ENCODE measurements at places on chromosomes 5 and 9. TPM values are rescaled to one million over a fixed set of nuclear protein-coding genes. Genes with fewer than 3 reads are reported as not detected.

DNA sequence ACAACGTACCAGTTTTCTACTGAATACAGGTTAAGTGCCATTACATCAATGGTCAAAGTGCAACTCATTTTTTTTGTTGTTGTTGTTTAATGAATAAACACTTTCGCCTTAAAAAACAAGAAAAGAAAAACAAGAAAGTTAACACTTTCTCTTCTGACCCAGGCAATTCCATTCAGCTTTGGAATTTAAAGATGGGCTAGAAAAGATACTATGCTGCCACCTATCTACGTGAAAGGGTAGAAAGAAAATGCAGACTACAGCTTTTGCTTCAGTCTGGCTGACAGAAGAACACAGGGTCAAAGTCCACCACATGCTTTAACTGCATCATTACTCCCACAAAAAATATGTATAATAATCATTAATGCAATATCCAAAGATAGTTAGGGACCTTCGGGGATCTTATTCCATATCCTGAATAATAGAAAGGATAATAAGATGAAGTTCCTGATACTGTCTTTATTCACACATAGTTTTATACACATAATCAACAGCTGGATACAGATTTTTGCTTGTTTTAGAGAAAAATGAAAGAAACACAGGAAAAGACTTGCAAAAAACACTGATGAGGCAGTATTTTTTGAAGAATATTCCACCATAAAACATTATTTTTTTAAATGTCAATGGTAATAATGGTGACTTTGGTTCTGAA is 40.4 kb downstream of the ZDHHC21 start:
- no peaks in the 10 kb centered on the region for H3K36me3 ChIP-seq
- H3K4me1 ChIP-seq: no peaks in the 10 kb centered on the region
- ATAC-seq: no peak
- no peaks in the 10 kb centered on the region for H3K27me3 ChIP-seq
- no peak overlapping the region for H3K4me3 ChIP-seq

GRCh38 chr5:180467028-180467975 is 26.9 kb upstream of the CNOT6 start:
- H3K4me1 ChIP-seq: no peaks in the 10 kb centered on the region
- no peak for ATAC-seq

DNA sequence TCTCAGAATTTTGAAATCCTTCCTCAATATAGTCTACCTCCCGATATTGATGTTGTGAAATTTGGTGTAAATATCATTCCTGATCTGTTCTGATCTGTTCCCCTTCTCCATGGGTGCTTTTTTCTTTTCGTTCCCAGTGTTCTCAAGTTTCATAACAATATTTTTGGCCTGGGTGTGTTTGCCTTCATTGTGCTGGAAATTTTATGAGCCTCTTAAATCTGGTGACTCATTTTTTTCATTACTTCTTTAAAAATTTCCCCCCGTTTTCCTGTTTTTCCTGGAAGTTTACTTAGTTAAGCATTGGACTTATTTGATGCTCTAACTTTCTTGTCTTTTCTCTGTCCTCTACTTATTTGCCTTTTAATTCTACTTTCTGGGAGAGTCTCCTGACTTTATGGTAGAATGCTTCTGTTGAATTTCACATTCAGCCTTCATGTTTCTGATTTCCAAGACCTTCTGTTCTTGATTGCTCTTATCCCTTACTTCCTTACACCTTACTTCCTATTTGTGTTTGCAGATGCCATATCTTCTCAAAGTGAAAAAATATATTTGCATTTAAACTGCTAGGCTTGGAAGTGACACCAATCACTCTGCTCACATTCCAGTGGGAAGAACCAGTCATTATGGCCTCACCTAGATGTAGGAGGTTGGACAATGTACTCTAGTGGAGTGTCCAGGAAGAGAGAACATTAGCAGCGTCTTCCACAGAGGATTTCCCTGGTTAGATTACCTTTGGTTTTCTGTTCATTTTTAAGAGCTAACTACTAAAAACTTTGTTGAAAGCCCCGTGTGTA is 441.9 kb downstream of the ARHGEF28 start:
- H3K27ac ChIP-seq: no peak overlapping the region
- H3K27me3 ChIP-seq: no peaks in the 10 kb centered on the region
- no peak overlapping the region for H3K4me3 ChIP-seq
- no peak for ATAC-seq
- no peaks in the 10 kb centered on the region for H3K36me3 ChIP-seq

GRCh38 chr9:20496328-20496727 is 126.0 kb downstream of the MLLT3 start:
- no peak overlapping the region for H3K4me3 ChIP-seq
- no peak overlapping the region for H3K27ac ChIP-seq
- H3K27me3 ChIP-seq: no peaks in the 10 kb centered on the region
- ATAC-seq: no peak

CMYA5 gene
- total RNA-seq: 11.3 TPM

SLC45A2 gene
- total RNA-seq: not detected

MOB3B gene
- total RNA-seq: 11.1 TPM

GRCh38 chr5:79392776-79393175 is 121.2 kb downstream of the HOMER1 start:
- H3K27me3 ChIP-seq: no peaks in the 10 kb centered on the region
- no peak for ATAC-seq
- H3K27ac ChIP-seq: no peak overlapping the region
- peaks cover 15% of the 10 kb centered on the region for H3K36me3 ChIP-seq
- no peak overlapping the region for H3K4me3 ChIP-seq

DNA sequence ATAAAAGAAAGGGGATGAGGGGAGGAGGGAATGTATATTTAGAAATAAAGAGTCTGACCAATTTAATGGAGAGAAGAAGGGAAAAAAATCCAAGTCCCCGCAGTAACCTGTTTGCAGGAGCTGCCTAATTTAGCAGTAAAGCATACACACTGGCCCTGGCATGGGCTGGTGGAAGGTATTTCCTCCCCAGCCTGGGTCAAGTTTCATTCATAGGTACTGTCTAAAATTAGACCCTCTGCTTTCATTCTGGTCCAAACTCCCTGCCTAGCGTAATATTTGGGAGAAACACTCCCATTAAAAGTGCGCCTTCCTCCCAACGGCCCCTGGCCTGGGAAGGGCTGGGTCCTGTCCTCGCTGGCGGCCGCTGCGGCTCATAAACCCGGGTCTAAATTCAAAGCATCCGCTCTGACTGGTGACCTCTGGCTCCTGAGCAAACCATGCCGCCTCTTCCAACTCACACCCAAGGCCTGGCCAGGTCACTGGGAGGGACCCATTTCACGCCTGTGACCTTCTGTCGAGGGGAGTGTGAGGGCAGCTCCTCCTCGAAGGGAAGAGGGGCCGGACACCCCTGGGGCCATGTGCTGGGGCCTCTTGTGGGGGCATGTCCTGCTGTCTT is 123.2 kb downstream of the FGF18 start:
- no peaks in the 10 kb centered on the region for H3K4me1 ChIP-seq
- no peaks in the 10 kb centered on the region for H3K36me3 ChIP-seq
- no peak overlapping the region for H3K4me3 ChIP-seq
- no peak for ATAC-seq

GRCh38 chr5:90932052-90932699 is 373.6 kb downstream of the ADGRV1 start:
- H3K27me3 ChIP-seq: no peaks in the 10 kb centered on the region
- peaks cover 18% of the 10 kb centered on the region for H3K4me1 ChIP-seq
- no peaks in the 10 kb centered on the region for H3K36me3 ChIP-seq
- H3K27ac ChIP-seq: no peak overlapping the region
- H3K4me3 ChIP-seq: no peak overlapping the region
- peak; percentile 69 for ATAC-seq

GFI1B gene
- not detected for total RNA-seq

DNA sequence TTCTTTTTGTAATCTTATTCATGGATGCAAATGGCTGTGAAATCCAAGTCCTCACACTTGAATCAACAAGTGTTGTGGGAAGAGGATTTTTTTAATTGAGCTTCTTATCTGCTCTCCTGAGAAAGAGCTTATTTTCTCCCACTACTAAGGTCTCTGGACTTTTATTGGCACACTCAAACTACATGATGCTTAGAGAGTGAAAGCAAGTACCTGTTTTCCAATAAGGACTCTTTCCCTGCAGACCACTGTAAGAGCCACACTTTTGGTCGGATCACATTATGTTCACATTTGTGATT is 546.4 kb upstream of the ARRDC3 start:
- ATAC-seq: no peak
- no peaks in the 10 kb centered on the region for H3K36me3 ChIP-seq
- no peaks in the 10 kb centered on the region for H3K4me1 ChIP-seq
- no peaks in the 10 kb centered on the region for H3K27me3 ChIP-seq

DNA sequence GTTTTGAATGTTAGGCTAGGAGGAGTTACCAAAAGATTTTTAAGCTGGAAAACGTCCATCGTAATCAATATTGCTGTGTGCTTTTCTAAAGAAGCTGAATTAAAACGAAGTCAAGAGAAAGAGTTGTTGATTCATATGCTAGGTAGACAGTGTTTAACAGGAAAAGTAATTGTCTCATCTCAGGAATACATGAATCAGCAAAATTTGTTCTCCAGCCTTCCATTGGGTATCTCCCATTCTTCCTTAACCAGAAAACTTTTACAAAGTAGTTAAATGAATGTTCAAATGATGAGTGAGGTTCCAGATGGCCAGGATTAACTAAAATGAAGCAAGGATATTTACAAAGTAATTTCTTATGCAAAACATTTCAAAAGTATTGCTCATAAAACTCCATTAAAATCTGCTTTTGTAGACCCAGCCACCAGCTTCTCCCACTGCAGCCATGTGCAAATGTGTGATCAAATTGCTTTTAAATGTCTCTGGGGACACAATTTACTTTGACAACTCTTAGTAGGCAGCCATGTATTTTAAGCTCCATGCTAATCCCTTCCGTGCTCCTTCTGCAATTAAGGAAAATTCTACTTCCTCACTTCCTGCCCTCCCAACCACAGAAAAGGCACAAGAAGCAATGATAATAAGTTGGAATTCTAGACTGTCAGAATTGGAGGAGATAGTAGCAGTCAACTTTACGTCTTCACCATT is 121.2 kb downstream of the HTR4 start:
- peaks cover 4% of the 10 kb centered on the region for H3K27me3 ChIP-seq
- no peak for ATAC-seq
- no peak overlapping the region for H3K4me3 ChIP-seq
- H3K36me3 ChIP-seq: no peaks in the 10 kb centered on the region
- no peaks in the 10 kb centered on the region for H3K4me1 ChIP-seq
- H3K27ac ChIP-seq: no peak overlapping the region

DNA sequence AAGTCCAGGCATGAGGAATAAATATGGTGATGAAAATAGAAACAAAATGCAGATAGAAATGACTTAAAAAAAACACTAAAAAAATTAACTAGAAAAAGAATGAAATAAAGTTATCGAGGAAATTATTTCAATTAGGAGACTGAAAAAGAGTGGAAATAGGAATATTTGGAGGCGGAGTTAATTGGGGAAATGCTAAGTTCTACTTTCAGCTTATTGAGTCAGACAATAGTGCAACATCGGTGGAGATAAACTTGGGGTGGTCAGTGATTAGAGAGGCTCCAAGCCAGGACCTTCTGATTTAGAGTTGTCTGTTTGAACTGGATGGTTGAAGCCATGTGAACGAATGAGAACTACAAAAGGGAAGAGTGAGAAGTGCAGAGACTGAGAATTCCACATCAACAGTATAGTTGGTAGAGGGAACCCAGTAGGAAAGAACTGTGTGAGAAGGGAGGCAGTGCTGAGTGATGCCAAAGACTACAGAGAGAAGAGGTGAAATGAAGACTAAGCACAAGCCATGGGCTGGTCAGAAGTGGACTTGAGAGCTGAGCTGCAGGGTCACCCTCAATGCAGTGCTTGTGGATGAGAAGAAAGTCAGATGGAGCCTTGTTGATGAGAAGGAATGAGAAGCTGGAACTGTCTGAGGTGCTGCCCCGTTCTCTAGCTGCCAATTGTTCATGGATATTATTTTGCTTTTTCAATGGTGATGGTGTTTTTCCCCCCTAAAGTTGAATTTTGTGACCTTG is 160.7 kb downstream of the ICE1 start:
- ATAC-seq: no peak
- H3K4me3 ChIP-seq: no peak overlapping the region
- peaks cover 50% of the 10 kb centered on the region for H3K4me1 ChIP-seq
- H3K27ac ChIP-seq: no peak overlapping the region
- no peaks in the 10 kb centered on the region for H3K27me3 ChIP-seq
- H3K36me3 ChIP-seq: no peaks in the 10 kb centered on the region

CDX1 gene
- total RNA-seq: not detected

IFNA2 gene
- not detected for total RNA-seq

- H3K4me3 ChIP-seq: no peak overlapping the region
- no peaks in the 10 kb centered on the region for H3K36me3 ChIP-seq
- ATAC-seq: no peak
- peaks cover 5% of the 10 kb centered on the region for H3K4me1 ChIP-seq
These were observed 157.6 kb downstream of the CD180 start for GRCh38 chr5:67038817-67039603.

DNA sequence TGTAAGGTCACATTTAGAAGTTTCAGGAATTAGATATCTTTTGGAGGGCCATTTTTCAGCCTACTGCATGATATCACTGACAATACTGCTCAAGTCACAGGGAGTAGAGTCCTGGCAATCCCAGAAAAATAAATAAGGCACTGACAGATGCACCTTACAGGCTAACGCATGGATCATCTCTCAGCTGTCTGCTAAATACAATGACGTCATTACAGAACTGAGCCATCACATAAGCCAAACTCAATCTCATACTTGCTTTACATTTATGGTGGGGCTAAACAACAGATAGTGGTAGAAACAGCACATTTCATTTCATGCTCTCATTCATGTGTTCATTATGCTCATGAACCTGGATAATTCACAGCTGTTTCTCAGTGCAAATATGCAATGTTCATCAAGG is 243.7 kb downstream of the SEMA5A start:
- ATAC-seq: no peak
- H3K4me3 ChIP-seq: no peak overlapping the region
- no peaks in the 10 kb centered on the region for H3K4me1 ChIP-seq
- no peak overlapping the region for H3K27ac ChIP-seq

DNA sequence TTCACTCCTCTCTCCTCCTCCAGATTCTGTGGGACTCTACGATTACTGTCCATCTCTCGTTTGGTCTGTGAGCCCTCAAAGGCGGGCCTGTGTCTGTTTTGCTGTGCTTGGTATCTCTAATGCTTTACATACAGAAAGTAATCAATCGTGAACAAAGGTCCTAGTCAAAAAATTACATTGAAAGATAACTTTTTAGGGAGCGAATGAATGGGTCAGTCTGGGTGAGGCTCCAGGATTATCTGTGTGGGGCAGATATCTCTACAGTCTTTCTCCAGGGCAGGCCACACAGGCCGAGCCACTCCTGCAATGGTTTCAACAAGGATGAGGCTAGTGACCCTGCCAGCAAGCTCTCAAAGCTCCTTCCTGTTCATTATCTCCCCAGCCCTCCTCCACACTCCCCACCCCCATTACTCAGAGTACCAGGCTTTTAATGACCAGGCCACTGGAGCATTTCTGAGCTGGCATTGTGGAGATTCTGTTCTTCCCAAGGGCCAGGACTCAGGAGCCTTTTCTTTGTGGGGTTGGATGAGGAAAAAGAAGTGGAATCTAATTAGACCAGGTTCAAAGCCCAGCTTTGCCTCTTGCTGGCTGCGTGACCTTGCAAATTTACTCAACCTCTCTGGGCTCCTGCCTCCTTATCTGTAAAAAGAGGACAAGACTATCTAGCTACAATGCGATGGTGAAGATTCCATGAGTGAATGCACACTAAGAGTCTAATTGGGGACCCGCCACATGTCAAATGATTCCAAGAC is 10.2 kb downstream of the CORO2A start:
- no peaks in the 10 kb centered on the region for H3K36me3 ChIP-seq
- peaks cover 6% of the 10 kb centered on the region for H3K27me3 ChIP-seq
- H3K4me3 ChIP-seq: no peak overlapping the region
- no peaks in the 10 kb centered on the region for H3K4me1 ChIP-seq
- H3K27ac ChIP-seq: no peak overlapping the region
- no peak for ATAC-seq

- H3K4me3 ChIP-seq: no peak overlapping the region
- ATAC-seq: no peak
- H3K4me1 ChIP-seq: no peaks in the 10 kb centered on the region
- H3K36me3 ChIP-seq: no peaks in the 10 kb centered on the region
- H3K27me3 ChIP-seq: no peaks in the 10 kb centered on the region
- no peak overlapping the region for H3K27ac ChIP-seq
These were observed 79.1 kb upstream of the FAM120A start for GRCh38 chr9:93372391-93372790.

All from gastroesophageal sphincter (tissue), 4 donors.